WTC11 (cell line): ENCODE measurements at places on chromosomes 3 and 15.

DNA sequence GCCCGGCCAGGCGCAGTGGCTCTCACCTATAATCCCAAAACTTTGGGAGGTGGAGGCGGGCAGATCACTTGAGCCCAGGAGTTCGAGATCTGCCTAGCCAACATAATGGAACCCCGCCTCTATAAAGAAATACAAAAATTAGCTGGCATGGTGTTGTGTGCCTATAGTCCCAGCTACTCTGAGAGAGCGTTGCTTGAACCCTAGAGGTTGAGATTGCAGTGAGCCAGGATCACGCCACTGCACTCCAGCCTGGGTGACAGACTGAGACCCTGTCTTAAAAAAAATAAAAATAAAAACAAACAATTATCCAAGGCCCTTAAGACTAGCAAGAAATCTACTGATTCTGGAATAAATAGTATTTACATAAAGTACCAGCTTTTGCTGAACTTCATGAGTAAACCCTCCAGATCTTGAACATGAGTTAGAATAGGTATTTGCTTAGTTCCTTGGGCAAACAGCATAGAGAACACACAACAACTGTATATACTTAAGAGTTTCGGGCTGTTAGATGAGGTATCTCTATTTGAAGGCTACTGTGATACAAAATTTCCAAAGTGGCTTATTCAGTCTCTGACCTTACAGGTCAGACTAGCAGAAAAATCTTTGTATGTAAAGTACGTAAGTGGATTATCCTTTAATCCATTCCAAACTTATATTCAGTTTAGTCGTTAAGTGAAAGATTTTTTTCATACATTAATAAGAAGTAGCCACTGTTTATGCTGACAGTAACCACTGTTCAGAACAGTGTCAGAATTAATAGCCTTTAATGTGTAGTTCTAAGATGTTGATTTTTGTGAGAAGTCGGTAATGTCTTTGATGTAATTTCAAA, 171.1 kb upstream of the CGNL1 start:
- peak overlapping the region; percentile 68; the same call in 1 of the 2 replicates for H3K27ac ChIP-seq
- H3K36me3 ChIP-seq, result no peaks in the 10 kb centered on the region
- no peak for DNase-seq

DNA sequence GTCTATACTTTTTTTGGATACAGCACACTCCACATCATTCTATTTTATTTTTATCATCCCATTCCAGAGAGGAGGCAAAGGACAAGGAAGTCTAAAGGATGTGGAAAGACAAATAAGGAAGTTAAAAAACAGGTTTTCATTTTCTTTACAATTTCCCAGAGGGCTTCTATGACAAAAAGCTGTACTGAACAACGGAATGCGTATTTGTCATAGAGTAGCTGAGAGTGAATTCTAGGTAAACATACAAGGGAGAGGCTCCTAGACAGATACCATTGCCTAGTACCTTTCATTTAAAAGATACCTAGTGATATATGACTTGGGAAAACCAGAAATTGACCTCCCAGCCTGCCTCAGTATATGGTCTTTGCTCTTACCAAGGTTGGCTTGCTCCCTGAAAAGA, 341.7 kb downstream of the FHIT start:
- H3K36me3 ChIP-seq, result peaks cover 22% of the 10 kb centered on the region
- H3K4me3 ChIP-seq, result no peak overlapping the region
- no peak overlapping the region for H3K27ac ChIP-seq
- no peaks in the 10 kb centered on the region for H3K27me3 ChIP-seq

GRCh38 chr15:99452010-99452409, 113.8 kb upstream of the MEF2A start:
- no peak for DNase-seq
- no peaks in the 10 kb centered on the region for H3K36me3 ChIP-seq
- H3K4me3 ChIP-seq, result no peak overlapping the region
- H3K4me1 ChIP-seq, result peaks cover 14% of the 10 kb centered on the region
- H3K27ac ChIP-seq, result no peak overlapping the region

DNA sequence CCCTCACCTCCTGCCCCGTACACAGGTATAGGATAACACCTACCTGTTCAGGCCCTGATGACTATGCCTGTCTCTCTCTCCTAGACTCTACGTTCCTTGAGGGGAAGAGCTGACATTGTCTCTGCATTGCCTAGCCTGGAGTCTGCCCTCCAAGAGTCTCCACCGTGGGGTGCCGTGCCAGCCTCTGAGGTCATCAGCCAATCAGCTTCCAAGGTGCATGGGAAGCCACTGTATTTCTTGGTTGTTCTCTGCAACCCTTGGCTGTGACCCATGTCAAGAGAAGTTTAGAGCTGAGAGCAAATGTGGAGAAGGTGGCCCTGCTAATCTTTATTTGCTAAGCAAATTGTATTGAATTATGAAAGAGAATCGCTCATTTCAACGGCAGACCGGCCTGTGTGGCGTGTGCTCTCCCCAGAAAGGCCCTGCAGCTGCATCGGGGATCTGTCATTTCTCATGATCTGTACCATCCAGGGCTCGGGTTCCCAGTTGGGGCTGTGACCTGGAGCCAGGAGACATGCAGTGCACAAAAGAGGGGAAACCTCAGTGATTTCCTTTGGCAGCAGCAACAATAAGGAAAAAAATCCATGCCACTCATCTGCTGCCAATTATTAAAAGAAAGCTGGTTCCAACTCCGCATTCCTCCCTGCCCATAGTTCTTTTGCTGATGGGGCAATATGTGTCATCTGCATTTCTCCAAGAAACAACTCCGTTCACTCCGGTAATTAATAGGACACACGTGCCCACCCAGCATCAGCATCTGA, 182.2 kb downstream of the MEGF11 start:
- no peak overlapping the region for H3K27ac ChIP-seq
- H3K27me3 ChIP-seq, result no peaks in the 10 kb centered on the region; the same call in 1 of the 2 replicates
- no peaks in the 10 kb centered on the region for H3K36me3 ChIP-seq
- no peak for DNase-seq
- H3K4me3 ChIP-seq, result no peak overlapping the region

DNA sequence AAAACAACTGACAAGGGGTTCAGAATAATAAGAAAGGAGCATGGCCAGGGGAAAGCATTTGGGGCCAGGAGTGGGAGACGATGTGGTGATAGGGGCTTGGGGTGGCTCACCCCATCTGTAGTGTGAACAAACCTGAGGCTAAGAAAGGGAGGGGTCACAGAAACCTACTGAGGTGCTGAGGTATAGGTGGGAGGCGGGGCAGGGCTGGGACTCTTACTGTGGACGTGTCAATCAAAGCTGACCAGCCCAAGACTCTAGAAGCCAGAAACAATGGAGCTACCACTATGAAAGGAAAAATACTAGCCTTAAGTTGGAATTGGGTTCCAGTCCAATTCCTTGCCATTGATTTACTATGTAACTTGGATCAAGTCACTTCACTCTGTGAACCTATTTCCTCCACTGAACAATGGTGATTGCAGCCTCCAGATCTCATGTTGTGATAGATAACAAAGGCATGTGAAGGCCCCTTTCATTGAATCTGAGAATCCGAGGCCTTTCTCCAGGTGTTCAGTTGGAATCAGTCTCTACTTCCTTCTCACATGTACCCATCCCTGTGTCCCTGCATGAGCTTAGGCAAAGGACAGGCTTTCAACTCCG, 260.9 kb upstream of the HES1 start:
- no peaks in the 10 kb centered on the region for H3K36me3 ChIP-seq
- H3K27me3 ChIP-seq, result peaks cover 15% of the 10 kb centered on the region
- no peak overlapping the region for H3K4me3 ChIP-seq
- H3K27ac ChIP-seq, result no peak overlapping the region

GRCh38 chr3:60674870-60675269, 576.4 kb downstream of the FHIT start:
- peaks cover 9% of the 10 kb centered on the region for H3K36me3 ChIP-seq
- no peaks in the 10 kb centered on the region for H3K27me3 ChIP-seq
- peaks cover 53% of the 10 kb centered on the region for H3K4me1 ChIP-seq
- no peak for DNase-seq
- no peak overlapping the region for H3K4me3 ChIP-seq

GRCh38 chr3:89867286-89867685, 759.9 kb downstream of the EPHA3 start:
- no peaks in the 10 kb centered on the region for H3K27me3 ChIP-seq
- H3K27ac ChIP-seq, result no peak overlapping the region

- DNase-seq, result peak; percentile 86
- no peak overlapping the region for H3K27ac ChIP-seq
- peaks cover 25% of the 10 kb centered on the region for H3K27me3 ChIP-seq
These were observed 62.1 kb upstream of the SLC6A11 start for GRCh38 chr3:10753964-10754363.

GRCh38 chr3:116749388-116749787, 39.8 kb downstream of the TUSC7 start:
- no peak for DNase-seq
- no peaks in the 10 kb centered on the region for H3K4me1 ChIP-seq
- no peaks in the 10 kb centered on the region for H3K27me3 ChIP-seq

- H3K27ac ChIP-seq, result no peak overlapping the region
- H3K27me3 ChIP-seq, result no peaks in the 10 kb centered on the region; the same call in 1 of the 2 replicates
- H3K4me3 ChIP-seq, result no peak overlapping the region
- no peaks in the 10 kb centered on the region for H3K4me1 ChIP-seq
These were observed 540.8 kb upstream of the IL12A start for GRCh38 chr3:159447841-159448240.

DNA sequence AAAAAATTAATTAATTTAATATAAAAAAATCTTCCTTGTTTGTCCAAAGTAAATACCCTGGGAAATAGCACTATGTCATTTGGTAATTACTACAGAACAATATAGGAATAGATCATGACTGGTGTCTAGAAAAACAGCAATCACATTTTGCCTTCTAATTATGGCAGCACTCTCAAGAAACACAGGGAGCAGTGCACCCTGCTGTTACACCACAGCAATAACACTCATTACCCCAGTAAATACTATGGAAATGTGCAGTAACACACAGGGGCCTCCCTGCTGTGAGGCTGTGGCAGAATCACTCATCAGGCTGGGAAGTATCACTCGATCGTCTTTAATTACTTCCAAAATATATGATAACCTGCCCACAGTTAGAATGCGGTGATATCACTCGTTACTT, 646.0 kb downstream of the TUSC7 start:
- no peaks in the 10 kb centered on the region; the same call in 1 of the 2 replicates for H3K27me3 ChIP-seq
- no peak overlapping the region for H3K27ac ChIP-seq
- H3K4me3 ChIP-seq, result 0 out of 2 replicates have a peak overlapping the region, but pooled peaks have one; percentile 35
- DNase-seq, result peak; percentile 49
- H3K36me3 ChIP-seq, result 0 out of 2 replicates have a peak, but pooled peaks cover under 1% of the 10 kb centered on the region

DNA sequence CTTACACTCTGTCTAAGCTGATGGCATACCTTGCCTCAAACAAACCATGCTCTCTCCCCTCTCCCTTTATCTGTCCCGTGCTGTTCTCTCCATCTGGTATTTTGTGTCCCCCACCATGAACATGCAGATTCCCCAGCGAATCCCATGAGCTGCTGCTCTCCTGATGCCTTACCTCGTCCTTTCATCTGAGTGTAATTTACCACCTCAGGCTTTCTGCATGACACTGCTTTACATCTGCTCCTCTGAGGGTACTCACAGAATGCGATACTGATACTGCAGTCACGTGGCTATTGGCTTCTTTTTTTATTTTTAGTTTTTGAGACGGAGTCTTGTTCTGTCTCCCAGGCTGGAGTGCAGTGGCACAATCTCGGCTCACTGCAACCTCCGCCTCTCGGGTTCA, 341.7 kb downstream of the PTPRG start:
- peaks cover 76% of the 10 kb centered on the region for H3K4me1 ChIP-seq
- peak overlapping the region; percentile 39 for H3K27ac ChIP-seq
- no peaks in the 10 kb centered on the region for H3K27me3 ChIP-seq
- H3K4me3 ChIP-seq, result no peak overlapping the region
- no peaks in the 10 kb centered on the region for H3K36me3 ChIP-seq

DNA sequence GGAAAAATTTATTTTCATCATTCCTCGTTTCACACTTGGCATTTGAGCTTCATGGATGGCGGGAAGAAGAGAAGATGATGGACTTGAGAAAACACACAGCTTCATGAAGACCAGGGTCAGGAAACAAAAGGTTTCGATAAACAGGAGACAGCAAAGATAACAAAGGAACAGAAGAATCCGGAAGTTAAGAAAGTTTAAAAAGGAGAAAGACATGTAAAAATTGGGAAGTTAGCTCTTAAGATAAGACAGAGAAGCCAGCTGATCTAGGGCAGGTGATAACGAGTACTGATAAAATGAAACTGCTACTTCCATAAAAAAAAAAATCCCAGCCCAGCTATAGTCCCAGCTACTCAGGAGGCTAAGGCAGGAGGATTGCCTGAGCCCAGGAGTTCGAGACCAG, 23.9 kb downstream of the IL5RA start:
- peaks cover 7% of the 10 kb centered on the region for H3K27me3 ChIP-seq
- peaks cover 14% of the 10 kb centered on the region for H3K4me1 ChIP-seq
- no peak for DNase-seq
- no peak overlapping the region for H3K27ac ChIP-seq
- peaks cover 42% of the 10 kb centered on the region for H3K36me3 ChIP-seq

GRCh38 chr3:166934879-166935278, 445.2 kb downstream of the ZBBX start:
- H3K27ac ChIP-seq, result no peak overlapping the region
- no peak for DNase-seq
- H3K4me3 ChIP-seq, result no peak overlapping the region
- H3K4me1 ChIP-seq, result no peaks in the 10 kb centered on the region
- H3K36me3 ChIP-seq, result no peaks in the 10 kb centered on the region

DNA sequence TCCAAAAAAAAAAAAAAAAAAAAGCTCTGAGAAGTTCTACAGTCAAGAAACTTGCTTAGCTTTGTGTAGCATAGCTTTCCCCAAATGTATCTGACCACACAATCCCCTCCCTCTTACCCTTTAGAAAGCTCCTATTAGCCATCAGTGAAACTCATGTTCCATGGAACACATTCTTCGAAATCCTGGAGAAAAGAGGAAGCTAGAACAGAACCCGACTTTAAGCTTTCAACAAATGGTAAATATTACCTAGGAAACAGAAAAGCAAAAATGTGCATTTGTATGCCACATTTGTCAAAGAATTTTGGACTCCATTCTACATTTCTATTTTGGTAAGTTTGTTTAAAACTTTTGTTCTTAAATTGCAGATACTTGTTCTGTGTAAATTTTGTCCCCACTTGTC, 17.4 kb upstream of the CRTC3 start:
- H3K27ac ChIP-seq, result no peak overlapping the region
- peaks cover 2% of the 10 kb centered on the region for H3K4me1 ChIP-seq
- H3K36me3 ChIP-seq, result peaks cover 16% of the 10 kb centered on the region
- DNase-seq, result no peak
- H3K4me3 ChIP-seq, result no peak overlapping the region

DNA sequence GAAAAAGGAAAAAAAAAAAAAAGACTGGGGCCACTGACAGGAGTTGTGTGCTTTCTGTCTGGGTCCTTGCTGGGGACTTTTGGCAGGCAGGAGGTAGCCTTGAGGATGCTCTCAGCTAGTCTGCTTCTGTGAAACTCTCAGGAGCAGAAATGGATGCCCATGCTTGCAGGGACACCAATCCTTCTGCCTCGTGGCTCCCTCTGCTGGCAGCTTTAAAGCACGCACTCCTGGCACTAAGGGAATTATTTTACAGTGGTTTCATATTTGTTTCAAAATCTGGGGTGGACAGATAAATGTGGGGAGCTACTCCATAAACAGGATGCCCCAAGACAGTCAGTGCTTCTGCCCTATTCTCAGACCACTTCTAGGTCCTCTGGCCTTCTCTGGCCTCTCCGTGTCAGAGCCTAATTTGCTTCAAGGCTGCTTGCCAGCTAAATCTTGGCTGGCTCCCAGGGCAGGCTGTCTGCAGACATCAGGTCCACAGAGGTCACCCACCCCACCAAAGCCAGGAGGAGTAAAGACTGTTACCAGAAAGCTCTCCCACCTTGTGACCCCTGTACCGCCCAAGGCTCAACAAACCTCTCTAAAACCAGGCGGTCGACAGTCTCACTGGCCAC, 17.1 kb downstream of the TRAIP start:
- H3K4me1 ChIP-seq, result peaks cover 17% of the 10 kb centered on the region
- peak; percentile 78 for DNase-seq
- H3K36me3 ChIP-seq, result peaks cover 42% of the 10 kb centered on the region
- H3K4me3 ChIP-seq, result no peak overlapping the region
- no peak overlapping the region for H3K27ac ChIP-seq
